Central memory CD8-positive, alpha-beta T cell (primary cell): ENCODE measurements at places on chromosomes 5 and 9.

GRCh38 chr9:137222190-137223077, at the start of gene RNF208:
Gene RNF208 (minus strand): TSS chr9:137222240. CDS start chr9:137221212, 1,028 bp downstream.
- DNase-seq = no peak

DNA sequence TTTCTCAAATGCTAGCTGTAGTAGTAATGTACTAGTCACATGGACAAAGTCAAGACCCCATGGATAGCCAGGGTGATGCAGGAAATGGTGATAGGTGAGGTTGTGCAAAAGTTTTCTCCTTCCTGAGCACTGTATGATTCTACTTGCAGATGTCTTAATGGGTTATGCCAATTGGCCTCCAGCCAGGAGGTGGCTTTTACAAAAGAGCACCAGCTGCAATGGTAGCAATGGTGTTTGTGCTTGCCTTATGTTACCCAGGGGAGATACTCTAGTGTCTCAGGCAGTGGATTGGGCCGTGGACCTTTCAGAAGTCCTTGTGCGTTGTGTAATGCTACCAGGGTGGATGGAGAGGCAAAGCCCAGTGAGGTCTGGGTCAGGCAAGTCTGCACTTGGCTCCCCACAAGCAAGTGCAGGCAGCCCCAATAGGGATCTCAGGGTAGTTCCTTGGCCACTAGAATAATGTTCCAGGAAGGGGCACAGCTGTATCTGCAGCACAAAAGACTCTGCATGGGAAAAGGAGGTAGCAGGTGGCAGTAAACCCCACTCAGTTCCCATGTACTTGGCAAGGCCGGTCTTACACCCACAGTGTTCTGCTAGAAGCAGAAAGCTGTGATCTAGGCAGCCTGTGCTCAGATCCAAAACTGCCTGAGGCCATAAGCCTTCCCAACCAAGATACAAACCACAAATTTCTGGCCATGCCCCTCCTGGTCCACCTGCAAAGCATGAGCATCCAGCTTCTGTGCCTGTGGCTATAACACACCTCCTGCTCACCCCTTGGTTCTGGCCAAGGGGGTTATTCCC, 46.4 kb upstream of the EDIL3 start:
- DNase-seq = no peak

GRCh38 chr5:112914584-112914983, 7.4 kb downstream of the REEP5 start:
- no peak for DNase-seq

DNA sequence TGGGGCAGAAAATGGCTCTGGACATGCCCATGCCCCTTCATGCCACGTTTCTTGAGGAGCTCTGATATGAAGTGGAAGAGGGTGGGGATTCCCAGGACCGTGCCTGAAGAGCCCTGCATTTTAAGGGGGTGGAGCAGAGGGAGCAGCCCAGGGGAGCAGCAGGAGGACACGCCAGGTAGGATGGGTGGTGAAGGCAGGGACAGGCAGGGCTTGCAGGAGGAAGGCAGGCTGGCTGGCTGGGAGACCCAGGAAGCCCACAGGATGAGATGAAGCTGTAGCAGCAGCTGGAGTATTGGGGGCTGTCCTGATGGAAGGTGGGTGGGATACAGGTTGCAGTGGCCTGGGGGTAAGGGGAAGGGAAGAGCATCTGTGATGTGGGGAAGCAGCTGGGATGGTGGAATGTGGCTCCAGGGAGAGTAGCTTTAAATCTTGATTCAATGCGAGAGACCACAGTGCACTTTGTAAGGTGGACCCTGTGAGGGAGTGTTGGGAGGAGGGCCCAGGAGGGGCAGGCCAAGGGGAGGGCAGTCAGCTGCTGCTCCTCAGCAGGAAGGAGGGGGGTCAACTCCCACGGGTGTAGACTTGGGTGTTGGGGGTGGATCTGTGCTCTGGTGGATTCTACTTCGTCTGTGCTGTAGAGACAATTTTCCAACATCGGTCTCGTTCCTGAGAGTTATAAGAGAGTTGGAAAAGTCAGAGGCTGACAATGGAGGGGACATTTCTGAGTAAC, 242.6 kb upstream of the IRX4 start:
- DNase-seq = no peak

- no peak for DNase-seq
Measured at GRCh38 chr5:40507095-40507494, 172.6 kb upstream of the PTGER4 start.

- no peak for DNase-seq
Measured at GRCh38 chr9:93606187-93606586, 29.8 kb downstream of the PHF2 start.

DNA sequence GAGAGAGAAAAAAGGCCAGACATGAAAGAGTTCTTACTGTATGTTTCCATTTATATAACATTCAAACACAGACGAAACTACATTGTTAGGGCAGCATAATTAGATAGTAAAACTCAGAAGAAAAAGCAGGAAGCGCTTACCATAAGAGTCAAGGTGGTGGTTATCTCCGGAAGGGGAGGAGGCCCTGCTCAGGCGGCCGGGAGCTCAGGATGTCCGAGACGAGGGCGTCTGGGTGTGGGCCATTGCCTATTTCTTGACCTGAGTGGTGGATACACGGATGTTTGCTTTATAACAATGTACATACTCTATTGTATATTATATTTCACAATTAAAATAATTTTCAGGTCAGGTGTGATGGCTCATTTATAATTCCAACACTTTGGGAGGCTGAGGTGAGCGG, 80.9 kb upstream of the COL5A1 start:
- no peak for DNase-seq

DNA sequence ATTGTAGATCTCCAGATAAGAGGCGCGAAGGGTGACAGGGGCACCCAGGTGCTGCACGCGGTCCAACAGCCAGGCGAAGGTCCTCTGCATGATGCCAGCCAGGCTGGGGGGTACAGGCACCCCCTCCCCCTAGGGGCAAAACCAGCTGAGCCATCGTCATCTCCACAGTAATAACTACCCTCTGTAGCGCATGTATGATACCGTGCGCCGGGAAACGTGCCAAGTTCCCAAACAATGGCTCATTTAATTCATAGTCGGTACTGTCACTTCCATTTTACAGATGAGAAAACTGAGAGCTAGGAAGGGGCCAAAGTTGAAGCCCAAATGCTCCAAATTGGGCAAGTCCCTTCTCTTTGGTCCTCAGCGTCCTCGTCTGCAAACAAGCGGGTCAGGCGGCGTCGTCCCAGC, 1.5 kb downstream of the KIF12 start:
- DNase-seq = no peak

- DNase-seq = no peak
Measured at GRCh38 chr9:77085416-77085815, 66.0 kb downstream of the FOXB2 start.

GRCh38 chr5:177500685-177501522, 3.5 kb upstream of the PDLIM7 start:
- DNase-seq = peak; percentile 83

GRCh38 chr5:23089286-23089685, 236.1 kb upstream of the CDH12 start:
- DNase-seq = no peak

DNA sequence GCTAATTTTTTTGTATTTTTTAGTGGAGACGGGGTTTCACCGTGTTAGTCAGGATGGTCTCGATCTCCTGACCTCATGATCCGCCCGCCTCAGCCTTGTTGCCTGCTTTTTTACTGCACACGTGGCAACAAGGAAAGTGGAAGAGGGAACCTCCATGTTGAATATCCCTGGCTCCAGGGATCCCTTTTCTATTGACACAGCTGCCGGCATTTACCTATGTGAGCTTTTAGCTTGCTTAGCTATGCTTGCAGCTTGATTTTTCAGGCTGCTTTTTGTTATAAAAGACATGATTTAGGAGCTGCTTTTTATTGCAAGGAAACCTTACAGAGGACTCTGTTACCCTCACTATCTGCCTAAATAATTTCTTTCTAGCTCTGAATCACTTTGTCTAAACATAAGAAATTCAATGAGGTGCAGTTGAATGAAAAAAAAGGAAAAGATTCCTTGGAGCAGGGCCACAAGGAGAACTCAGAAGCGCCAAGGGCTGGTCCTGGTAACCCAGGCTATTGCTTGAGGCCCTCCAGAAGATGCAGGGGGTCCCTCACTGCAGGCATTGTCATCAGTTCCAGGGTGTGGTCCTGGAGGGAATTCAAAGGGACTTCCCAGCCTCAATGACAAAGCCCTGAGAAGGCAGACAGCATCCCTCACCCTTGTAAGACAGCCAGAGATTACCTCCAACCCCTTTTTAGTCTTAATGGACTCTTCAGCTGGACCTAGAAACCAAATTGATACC, 89.9 kb downstream of the SYK start:
- DNase-seq = no peak

GRCh38 chr5:77946381-77947040, 170.4 kb upstream of the TBCA start:
- DNase-seq = no peak

GRCh38 chr9:87469793-87470465, 27.7 kb upstream of the DAPK1 start:
- no peak for DNase-seq

- DNase-seq = no peak
Measured at GRCh38 chr5:147348046-147348445, 113.2 kb downstream of the STK32A start.

- DNase-seq = no peak
Measured at GRCh38 chr5:168342985-168343384, 51.5 kb downstream of the WWC1 start.

DNA sequence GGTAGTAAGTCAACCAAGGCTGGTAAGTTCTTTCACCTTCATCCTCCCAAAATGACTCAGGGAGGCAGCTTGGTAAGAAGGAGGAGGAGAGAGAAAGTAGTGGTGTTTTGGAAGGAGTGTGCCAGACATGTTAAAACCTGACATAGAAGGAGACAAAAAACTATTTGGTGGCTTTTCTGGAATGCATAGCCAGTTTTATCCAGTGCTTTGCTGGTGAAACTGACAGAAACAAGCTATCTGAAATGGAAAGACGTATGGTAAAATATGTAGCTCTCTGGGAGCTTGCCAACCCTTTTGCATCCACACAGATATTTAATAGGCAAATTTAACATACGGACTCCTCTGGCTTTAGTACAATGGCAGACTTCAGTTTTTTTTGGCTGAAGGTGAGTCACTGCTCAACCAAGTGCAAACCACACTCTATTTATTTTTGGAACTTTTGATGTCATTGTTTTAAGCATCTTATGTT, 45.4 kb downstream of the RAB14 start:
- no peak for DNase-seq

- DNase-seq = no peak
Measured at GRCh38 chr5:146630472-146630871, 114.5 kb upstream of the GPR151 start.

DNA sequence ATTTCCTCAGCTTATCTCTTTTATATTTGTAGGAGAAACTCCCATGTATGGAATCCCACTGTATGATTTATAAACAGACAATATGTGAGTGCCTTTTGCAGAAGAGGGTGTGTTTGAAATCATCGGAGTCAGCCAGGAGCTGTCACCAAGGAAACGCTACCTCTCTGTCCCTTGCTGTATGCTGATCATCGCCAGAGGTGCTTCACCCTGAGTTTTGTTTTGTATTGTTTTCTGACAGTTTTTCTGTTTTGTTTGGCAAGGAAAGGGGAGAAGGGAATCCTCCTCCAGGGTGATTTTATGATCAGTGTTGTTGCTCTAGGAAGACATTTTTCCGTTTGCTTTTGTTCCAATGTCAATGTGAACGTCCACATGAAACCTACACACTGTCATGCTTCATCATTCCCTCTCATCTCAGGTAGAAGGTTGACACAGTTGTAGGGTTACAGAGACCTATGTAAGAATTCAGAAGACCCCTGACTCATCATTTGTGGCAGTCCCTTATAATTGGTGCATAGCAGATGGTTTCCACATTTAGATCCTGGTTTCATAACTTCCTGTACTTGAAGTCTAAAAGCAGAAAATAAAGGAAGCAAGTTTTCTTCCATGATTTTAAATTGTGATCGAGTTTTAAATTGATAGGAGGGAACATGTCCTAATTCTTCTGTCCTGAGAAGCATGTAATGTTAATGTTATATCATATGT, 18.0 kb upstream of the CTSL start:
- DNase-seq = no peak

- no peak for DNase-seq
Measured at GRCh38 chr5:127227881-127228280, 62.7 kb upstream of the MEGF10 start.
